NAMALWA (cell line): ENCODE measurements at places on chromosomes 2 and 18.
A peak's percentile ranks its signal among the peaks of the same experiment; 100 is the strongest.

DNA sequence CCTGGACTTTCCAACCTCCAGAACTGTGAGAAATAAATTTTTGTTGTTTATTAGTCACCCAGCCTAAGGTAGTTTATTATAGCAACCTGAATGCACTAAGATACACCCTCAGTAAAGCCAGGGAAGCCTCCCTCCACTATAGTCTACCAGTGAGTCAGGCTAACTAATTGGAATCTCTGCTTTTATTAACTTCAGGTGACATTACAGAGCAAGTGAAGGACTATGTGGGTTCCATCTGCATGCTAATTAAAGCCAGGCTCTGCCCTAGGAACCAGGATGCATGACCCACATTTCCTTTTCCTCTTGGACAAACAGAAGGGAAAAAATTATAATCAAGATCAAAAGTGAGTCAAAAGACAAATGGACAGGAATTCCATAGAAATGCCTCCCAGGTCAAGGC is 56.1 kb downstream of the ZC3H8 start:
- no peak for DNase-seq

DNA sequence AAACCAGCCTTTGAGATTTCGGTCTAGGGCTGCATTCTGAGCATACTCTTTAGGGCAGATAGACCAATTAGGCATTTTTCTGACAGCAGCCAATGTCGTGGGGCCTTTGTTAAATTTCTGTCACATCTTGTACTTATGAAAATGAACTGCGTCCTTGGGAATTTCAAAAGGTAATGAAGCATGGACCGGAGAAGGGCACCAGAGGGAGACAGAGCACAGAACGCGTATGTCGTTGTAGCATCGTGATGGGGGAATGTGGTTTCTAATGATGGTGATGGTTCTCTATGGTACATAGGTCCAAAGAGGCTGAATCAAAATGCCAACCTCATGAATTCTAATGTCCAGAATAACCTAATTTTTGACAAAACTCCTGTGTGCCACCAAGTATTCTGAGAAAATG is 483.9 kb upstream of the CRIM1 start:
- no peak for DNase-seq

- DNase-seq: no peak
These were observed 40.6 kb downstream of the LCLAT1 start for GRCh38 chr2:30487603-30488002.

- DNase-seq: no peak
These were observed 176.1 kb upstream of the ZFP36L2 start for GRCh38 chr2:43402452-43402937.

DNA sequence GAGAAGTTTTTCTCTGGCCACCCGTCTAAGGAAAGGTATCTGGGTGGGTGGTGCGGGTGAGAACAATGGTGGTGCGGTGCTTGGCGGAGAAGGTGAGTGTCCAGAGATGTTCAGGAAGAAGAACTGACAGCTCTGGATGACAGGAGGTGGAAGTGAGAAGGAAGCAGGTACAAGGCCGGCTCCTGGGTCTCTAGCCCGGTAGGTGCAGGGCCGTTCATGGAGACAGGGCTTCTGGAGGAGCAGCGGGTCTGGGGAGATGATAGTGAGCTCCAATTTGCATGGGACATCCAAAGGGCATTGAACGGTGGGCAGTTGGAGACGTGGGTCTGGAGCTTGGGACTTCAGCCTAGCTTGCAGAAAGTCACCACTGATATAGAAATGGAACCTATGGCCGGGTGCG is 979 bp upstream of the FAHD2B start:
- DNase-seq: no peak

- DNase-seq: no peak
These were observed 55.7 kb downstream of the KLHL14 start for GRCh38 chr18:32717126-32717525.

GRCh38 chr2:84083984-84084383 is 375.1 kb downstream of the SUCLG1 start:
- no peak for DNase-seq

- peak; percentile 55 for DNase-seq
These were observed 40.4 kb upstream of the ANKRD62 start for GRCh38 chr18:12053289-12053688.

DNA sequence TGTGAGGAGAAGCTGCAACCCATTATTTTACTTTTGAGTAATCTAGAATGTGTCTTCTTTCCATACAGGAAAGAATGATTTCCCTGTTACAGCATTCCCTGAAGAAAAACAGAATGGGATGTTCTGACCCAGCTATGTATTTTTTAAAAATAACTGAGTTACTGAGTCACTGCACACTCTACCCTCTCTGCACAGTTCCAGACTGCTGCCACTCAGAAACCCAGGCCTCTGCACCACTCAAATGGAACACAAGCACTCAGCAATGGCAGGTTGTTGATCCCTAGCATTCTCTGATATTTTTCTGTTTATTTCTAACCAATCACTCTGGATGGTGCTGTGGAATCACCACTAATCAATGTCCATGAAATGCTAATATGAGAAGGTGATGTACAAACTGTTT is 1300.0 kb upstream of the FAM98A start:
- no peak for DNase-seq

- no peak for DNase-seq
These were observed 165.6 kb downstream of the INHBB start for GRCh38 chr2:120511536-120511935.

DNA sequence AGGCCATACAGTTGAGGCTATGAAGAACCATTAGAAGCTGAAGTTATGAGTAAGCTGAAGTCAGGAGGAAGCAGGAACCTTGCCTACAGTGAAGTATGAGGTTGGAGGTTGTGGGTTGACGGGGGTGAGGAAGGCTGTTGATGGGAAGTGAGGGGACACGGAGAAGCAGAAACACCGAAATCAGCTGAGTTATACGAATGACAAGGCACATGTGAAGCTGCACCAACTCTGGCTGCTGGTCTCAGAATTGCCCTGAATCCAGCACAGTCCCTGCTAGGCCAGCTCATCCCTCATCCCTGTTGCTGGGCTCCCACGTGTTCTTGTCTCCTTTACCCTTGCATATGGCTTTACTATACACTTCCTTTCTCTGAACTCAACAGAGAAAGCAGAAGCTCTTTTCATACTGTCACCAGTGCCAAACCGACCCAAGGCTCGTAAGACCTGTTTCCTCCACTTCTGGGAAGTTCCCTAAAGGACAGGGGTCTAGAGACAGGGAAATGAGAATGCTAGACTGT is 9.2 kb upstream of the TMEM247 start:
- DNase-seq: no peak

DNA sequence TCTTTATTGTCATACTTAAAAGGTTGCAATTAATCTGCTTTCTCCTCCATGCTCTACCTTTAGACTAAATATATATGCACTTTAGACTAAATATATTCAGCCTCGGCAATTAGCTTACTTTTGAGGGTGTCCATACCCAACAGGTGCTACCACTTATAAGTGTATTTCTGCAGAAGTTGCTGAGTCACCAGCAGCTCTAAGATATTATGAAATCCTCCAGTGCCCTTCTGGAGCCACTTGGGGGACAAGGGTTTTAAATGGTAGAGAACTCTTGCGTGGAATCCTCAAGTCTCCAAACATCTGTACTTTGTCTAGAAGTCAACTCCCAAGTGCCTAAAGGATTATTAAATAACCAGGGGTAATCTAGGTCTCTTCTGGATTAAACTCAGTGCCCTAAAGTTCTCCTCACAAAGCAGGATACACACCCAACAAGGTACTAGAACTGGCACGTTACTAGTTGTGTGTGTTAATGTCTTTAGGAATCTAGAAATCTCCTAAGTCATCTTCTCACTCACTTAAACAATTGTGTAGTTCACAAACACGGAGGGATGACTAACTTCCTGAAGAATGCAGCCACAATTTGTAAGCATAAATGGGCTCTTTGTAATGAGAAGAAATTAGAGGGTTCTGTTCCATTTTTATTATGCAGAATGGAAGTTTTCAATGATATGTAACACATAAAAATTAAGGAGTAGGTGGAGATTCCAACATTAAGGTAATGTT is 159.7 kb downstream of the CD226 start:
- DNase-seq: no peak

DNA sequence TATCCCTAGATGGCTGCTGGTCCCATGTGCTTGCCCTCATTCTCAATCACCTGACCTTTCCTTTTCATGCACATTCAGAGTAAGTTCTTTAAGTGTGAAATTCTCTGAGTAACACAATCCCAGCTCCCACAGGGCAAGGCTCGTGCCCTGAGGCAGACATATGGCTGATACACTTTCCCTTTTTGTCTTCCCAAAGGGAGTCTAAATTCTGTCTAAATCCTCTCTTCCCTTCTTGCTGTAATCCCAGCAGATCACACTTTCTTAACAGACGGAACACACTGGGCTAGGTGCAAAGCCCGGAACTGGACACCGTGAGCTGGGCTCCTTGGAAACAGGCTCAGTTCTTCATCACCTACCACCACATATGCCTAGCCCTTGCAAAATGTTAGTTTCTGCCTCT is 147.6 kb downstream of the GALNT14 start:
- no peak for DNase-seq

- DNase-seq: no peak
These were observed 40.6 kb upstream of the GCFC2 start for GRCh38 chr2:75751360-75751759.

DNA sequence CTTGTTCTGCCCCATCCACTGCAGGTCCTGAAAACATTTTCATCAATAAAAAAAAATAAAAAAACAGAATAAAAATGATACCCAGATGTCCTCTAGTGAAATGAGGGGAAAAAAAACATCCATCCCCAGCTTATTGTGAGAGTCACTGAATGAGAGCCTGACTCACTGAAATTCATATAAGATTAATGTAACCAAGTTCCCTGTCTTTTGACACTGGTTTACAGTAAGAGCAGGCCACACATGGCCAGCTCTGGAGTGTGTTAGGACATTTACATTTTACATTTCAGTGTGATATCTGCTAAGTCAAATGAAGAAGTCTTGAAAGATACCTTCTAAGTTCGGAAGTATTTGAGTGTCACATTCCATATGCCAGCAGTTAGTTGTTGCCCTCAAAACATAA is 21.1 kb upstream of the IL18R1 start:
- no peak for DNase-seq

- no peak for DNase-seq
These were observed 127.8 kb downstream of the TTC27 start for GRCh38 chr2:32755666-32756065.

- DNase-seq: no peak
These were observed 76.0 kb upstream of the SMAD7 start for GRCh38 chr18:49026501-49027373.

- no peak for DNase-seq
These were observed 13.4 kb downstream of the FMNL2 start for GRCh38 chr2:152348388-152348787.

DNA sequence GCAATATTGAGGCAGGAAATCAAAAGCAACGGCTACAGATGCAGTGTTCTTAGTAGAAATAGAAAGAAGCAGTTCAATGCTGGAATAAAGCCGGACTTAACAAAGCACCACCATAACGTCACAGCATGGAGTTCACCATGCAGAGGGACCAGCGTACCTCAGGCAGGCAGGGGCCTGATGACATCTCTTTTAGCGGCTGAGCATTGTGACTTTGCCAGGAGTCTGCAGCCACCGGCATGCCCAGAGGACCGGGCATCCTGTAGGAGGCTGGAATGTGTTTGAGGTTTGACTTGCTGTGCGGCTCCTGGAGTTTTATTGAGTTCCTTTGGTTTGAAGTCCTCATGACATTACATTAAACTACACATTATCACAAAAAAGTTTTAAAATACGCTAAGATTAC is 139.8 kb downstream of the UXS1 start:
- no peak for DNase-seq

GRCh38 chr18:65725251-65726050 is 25.4 kb upstream of the CDH7 start:
- peak; percentile 39 for DNase-seq
